ENCODE measurements at places on chromosomes 11 and 22.

DNA sequence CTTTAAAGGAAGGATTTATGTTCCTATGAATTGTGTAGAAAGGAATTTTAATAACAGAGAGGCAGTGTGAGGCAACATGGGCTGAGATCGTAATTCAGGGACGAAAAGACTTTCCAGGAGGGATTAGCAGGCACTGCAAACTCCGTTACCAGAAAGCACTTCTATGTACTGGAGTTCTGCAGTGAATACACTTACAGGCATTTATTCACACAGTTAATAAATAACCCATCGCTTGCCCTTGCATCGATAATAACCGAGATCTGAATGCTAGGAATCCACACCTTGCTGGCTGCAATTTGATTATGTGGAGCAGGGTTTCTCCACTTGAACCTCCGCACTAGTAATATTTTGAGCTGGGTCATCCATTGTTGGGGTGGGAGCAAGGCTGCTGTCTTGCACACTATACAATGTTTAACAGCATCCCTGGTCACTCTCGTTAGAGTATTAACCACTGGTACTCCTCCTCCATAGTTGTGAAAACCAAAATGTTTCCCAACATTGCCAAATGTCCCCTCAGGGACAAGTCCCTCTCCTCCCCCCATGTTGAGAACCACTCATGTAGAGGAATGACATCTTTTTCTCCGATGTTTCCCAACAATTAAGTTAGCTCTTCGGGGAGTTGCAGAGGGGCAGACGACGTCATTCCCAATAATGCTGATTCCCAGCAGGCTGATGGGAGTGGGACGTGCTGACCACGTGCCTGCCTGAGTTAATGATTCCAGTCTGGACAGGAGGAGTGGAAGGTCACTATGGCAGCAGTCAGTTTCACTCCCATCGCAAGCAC is 99.5 kb downstream of the SNX19 start:
- no peak for DNase-seq

GRCh38 chr11:133947321-133947756 is 9.4 kb downstream of the IGSF9B start:
- peak; percentile 23 for DNase-seq

GRCh38 chr11:20966489-20966888 is 297.1 kb downstream of the NELL1 start:
- DNase-seq = no peak

DNA sequence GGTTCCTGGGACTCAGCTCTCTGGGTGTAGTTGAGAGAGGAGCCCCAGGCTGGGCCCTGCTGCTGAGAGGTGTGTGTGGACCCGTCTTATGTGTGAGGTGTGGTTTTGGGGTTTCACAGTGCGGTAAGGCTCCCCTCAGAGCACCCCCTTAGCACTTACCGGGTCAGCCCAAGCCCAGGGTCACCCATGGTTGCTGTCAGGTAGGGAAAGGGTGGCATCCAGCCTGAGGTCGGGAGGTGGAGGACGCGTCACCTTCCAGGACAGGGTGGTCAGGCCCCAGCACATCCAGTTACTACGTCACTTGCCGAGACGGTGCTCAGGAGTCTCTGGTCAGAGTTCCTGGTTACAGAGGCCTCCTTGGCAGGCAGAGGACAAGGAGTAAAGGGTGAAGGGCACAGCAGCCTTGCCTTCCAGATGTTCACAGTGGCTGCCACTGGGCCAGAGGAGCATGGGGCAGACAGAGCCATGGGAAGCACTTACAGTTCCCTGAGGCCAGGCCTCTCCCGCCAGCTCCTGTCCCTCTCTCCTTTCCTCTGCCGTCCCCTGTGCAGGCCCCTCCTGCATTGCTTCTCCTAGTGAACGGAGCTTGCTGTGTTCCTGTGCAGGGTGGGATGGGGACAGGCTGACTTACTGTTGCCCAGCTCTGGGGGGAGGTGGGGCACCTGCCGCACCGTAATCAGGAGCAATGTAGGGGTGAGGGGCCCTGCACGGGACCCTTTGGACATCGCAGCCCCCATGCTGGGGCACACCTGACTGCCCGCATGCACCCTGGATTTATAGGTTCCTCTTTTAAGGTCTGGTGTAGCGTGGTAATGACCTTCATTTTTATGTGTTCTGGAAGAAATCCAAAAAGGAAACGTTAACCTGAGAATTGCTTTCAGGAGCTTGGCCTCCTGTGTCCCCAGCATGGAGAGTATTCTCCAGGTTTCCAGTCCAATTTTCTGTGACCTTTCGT is 285.9 kb downstream of the TBC1D22A start:
- no peak for DNase-seq

GRCh38 chr11:11937433-11937832 is 71.0 kb downstream of the DKK3 start:
- DNase-seq = no peak

- no peak for DNase-seq
These were observed 1.4 kb downstream of the TSPAN4 start for GRCh38 chr11:843818-844692.

GRCh38 chr22:23289130-23289503 is 108.8 kb downstream of the BCR start:
- no peak for DNase-seq

GRCh38 chr11:116065191-116065895 is 561.1 kb upstream of the CADM1 start:
- DNase-seq = no peak

GRCh38 chr11:8257003-8257664 is 6.5 kb downstream of the LMO1 start:
- no peak for DNase-seq

GRCh38 chr11:45105233-45105983 is 41.0 kb upstream of the PRDM11 start:
- no peak for DNase-seq

DNA sequence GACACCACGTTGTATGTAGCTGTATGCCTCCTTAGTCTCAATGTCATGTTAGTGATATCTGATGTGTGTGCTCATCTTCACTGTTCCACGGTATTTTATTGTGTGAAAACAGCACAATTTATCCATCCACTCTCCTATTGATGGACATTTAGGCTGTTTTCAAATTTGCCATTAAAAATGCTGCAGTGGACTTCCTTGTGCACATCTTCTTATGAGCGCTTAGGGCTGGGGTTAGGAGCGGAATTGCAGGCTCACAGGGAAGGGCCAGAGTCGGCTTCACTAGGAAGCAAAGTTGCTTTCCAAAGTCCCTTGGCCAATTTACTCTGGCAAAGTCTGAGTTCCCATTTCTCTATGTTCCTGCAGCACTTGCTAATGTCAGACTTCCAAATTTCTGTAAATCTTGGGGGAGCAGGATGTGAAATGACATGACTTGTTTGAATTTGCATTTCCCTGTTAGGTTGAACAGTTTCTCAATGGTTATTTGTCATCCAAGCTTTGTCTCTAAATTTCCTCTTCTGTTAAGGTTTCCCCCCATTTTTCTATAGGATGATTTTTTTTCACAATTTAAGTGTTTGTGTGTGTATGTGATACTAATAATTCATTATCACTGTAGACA is 75.4 kb downstream of the MYEOV start:
- no peak for DNase-seq

DNA sequence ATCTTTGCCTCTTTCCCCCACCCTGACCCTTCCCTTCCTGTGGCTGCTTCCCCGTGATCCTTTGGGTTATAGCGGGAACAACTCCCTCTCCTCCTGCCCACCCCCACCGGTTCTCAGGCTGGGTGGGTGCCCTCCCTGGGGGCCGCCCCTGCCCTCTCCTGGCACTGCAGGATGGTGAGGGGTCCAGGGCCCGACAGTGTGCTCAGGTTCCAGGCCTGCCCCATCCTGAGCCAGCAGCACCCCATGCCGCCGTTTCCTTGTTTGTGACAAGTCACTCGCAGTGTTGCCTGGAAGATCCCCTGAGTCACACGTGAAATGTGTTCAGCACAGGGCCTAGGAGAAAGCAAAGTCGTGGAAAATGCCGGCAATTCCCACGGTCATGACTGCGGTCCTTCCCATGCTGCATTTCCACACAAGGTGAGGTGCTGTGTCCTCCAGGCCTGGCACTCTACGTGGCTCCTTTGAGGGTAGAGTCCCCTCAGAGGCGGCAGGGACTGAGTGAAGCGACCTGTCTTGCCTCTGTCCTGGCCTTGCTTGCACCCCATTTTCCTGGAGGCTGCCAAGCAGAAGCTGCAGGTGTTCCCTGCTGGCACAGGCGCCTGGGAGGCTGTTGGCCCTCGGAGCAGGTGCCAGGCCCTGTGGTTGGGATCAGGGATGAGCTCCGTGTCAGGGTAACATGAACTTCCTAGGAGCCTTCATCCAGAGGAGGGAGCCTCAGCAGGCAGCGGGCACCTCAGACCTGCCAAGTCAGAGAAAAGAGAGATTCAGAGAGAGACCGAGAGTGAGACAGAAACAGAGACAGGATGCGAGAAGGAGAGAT is 80.5 kb upstream of the LINC01488 start:
- no peak for DNase-seq

DNA sequence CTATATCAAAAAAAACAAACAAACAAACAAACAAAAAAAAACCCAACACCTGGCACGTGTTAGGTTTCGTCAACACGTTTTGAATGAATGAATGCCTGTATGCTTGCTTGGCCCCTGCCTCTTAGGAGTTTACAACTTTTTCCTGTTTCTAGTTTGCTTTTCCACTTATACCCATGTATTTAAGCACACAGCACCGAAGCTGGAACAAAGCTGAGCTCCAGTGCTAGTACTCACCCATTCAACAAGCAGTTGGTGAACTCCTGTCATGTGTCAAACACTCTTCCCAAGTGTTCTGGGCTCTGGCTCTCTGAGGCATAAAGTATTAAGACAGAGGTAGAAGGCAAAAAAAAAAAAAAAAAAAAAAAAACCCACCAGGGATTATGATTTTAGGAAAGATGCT is 599.3 kb downstream of the BUD13 start:
- DNase-seq = no peak

DNA sequence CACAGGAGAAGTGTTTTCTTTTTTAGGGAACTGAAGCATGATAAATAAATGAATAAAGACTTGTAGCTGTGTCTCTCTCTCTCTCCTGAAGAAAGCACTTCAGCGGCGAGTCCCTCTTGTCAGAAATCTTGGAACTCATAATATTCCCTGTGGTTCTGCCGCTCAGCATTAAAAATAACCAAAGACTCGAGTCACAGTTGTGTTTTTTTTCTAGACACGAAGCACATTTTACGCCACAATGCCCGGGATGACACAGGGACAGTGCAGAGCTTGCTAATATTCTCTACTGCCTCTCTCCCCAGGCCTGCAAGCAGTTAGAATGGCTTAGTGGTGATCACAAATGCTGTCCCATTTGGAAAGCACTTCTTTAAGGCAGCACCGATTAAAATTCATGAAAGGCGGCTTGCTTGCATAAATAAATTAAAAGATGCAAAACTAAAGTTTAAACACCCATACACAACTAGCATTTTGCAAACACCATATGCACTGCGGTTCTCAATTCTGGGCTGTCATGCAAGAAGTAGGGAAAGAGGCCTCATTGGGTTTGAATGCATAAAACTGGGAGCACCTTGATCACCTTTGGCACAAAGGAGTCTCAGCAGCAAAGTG is 597.4 kb downstream of the SOX6 start:
- no peak for DNase-seq

DNA sequence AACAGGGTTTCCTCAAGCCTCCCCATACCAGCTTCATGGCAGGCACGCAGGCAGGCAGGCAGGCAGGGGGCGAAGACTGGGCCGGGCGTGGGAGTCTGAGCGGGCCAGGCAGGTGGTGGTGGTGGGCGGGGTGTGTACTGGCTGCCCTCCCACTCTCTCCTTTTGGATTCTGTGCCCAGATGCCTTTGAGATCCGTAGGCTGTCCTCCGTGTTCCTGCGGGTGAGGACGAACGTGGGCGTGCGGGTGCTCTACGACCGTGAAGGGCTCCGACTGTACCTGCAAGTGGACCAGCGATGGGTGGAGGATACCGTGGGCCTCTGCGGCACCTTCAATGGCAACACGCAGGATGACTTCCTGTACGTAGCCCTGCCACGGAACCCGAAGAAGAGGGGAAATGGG is 23.0 kb downstream of the OTOG start:
- no peak for DNase-seq

- DNase-seq = no peak
These were observed 74.2 kb downstream of the MYO7A start for GRCh38 chr11:77201991-77202841.

GRCh38 chr11:78212586-78213371 is 24.1 kb downstream of the USP35 start:
- no peak for DNase-seq

DNA sequence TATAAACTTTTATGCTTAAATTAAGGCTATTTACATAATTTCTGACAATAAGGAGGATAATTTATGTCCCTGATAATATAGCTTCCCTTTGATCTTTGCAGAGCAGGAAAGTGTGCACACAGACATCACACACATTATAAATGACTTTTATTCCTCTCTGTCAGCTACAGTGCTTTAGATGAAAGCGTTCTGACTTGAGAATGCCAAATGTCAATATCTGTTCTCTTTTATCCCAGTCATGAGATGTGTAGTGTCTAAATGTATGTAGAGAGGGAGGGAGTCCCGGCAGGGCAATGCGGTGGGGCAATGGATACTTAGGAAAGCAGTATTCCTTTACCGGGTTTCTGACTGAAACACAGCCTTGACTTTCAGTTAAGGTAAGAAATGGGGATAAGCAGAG is 225.4 kb upstream of the CHORDC1 start:
- DNase-seq = no peak

DNA sequence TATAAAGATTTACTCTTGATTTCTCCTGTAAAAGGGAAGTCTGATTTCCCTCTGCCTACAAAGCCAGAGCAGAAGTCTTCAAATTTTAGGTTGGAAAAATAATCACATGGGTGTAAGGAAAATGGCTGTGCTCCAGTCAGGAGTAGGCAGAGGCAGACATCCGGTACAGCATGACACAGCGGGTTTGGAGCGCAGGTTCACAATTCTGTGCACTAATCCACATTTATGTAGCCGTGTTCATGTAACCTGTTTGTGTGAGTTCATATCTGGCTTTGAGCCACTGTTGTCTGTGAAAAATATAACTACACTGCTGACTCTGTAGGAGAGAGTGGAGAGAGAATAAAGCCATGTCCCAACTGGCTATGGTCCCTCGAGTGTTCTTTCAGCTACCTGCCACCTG is 248.0 kb downstream of the CASP12 start:
- no peak for DNase-seq

GRCh38 chr11:105164208-105164607 is 24.6 kb upstream of the CARD18 start:
- DNase-seq = no peak

GRCh38 chr11:118746988-118747585 is 43.9 kb downstream of the DDX6 start:
- DNase-seq = no peak

GRCh38 chr11:30196400-30197206 is 34.2 kb upstream of the FSHB start:
- no peak for DNase-seq

- no peak for DNase-seq
These were observed 7.6 kb downstream of the OR56A1 start for GRCh38 chr11:6022956-6023355.

- DNase-seq = no peak
These were observed 28.3 kb downstream of the TSPAN18 start for GRCh38 chr11:44754876-44755555.

- no peak for DNase-seq
These were observed 31.4 kb downstream of the RSPH14 start for GRCh38 chr22:23110190-23110921.

DNA sequence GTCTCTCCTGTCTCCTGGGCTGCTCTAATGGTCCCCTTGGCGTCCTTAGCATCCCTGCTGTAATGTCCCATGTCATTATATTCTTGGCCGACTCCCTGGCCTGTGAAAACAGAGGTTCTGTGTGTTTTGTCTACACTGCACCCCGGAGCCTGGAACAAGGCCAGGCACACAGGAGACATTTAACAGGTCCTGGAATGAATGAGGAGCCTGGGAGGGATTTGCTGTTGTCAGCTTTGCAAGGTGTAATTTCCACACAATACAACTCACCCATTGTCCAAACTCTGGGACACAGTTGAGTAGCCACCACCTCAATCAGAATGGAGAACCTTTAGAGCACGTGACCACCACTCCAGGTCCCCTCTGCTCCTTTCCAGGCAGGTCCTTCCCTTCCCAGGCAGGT is 14.9 kb upstream of the PDGFB start:
- no peak for DNase-seq

Data from stimulated activated CD8-positive, alpha-beta memory T cell treated with anti-CD3 and anti-CD28 coated beads, Interleukin-7, amount 100 ng/mL, for 1 hour (primary cell).